Central memory CD4-positive, alpha-beta T cell (primary cell): ENCODE measurements at places on chromosomes 11 and 22.

GRCh38 chr22:31235081-31235480 is 23.0 kb downstream of the LIMK2 start:
- DNase-seq = no peak

- no peak for DNase-seq
Observed at GRCh38 chr22:44341431-44342346, 28.9 kb upstream of the SHISAL1 start.

DNA sequence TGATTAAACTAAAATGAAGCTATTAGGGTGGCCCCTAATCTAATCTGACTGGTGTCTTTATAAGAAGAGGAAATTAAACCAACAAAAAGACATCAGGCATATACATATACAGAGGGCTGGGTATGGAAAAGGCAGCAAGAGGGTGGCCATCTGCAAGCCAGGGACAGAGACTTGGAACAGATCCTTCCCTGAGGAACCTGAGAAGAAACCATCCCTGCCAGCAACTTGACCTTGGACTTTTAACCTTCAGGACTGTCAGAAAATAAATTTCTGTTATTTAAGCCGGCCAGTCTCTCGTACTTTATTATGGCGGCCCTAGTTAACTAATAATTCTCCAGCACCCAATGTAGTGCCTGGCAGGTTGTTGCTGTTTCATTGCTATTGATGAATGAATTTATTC is 361.5 kb upstream of the PDGFD start:
- DNase-seq = no peak

- DNase-seq = no peak
Observed at GRCh38 chr11:119664701-119665420, 64.1 kb downstream of the NECTIN1 start.

DNA sequence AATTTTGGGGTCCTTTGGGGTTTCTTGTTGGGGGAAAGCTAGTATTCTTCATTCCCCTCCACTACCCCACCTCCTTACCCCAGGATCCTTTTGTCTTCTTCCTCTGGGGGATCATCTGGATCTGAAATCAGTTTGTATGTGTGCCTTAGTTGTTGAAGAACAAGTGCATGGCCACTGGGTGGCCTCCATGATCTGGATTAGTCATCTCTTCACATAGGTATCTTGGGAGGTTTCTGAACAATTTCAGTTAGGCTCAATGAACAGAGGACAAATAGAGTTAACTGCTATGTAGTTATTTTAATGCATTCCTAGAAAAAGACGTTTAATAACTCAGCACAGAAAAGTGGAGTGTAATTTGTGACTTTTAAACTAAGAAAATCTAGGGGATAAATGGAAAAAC is 7.1 kb upstream of the VWA5A start:
- no peak for DNase-seq

DNA sequence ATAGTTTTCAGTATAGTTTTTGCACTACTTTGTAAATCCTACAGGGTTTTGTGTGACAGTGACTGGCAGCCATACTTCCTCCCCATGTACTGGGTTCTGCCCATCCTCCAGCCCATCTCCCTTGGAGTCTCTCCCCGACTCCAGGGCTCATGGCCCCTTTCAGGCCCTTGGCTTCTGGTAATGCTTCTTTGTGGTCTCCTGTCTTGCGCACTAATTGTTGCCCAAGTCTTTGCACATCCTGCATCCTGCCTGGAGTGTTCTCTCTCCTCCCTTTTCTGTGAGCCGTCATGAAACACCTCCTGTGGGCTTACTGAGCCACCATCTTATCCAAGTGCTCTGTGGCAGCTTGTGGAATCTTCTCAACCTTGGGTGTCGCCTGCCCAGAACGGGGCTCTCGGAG is 11.4 kb upstream of the KCNQ1OT1 start:
- DNase-seq = no peak

GRCh38 chr11:12585861-12586260 is 88.4 kb upstream of the TEAD1 start:
- DNase-seq = no peak

DNA sequence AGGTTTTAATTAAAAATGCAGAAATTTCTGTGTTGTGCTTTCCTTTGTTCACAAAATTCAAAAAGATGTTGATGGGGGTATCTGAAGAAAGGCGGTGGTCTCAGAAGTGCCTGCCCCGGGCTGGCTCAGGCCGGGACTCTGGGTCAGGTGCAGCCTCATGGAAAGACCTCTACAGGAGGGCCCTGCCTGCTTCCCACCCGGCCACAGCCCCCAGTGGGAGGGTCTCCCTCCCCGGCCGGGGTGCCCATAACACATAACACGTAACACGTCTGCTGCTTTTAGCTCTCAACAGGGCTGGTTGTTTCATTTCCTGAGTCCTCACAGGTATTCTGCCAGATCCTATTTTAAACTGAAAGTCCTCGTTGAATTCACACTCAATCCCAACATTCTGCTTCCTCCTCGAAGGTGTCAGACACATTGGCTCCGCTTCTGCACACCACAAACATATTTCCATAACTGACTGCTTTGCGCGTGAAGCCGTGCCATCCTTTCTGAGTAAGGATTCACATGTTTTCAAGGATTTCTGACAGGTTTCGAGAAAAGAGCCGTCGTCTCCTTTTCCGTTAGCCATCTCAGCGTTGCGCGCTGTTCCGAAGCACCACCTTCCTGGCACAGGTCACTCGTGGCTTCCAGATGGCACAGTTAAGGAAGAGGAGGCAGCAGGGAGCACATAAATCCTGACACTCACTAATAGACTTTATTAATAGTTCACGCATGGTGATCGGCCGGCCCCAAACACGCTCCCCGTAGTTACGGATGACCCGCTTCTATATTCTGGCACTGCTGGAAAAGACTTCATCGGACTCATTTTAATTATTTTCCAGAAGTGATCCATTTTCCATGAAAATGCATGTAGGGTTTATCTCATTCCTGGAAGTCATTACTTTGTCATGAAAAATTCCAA is 569.3 kb downstream of the BRD1 start:
- no peak for DNase-seq

GRCh38 chr22:38733724-38734381 is 21.9 kb downstream of the SUN2 start:
- DNase-seq = no peak

- DNase-seq = no peak
Observed at GRCh38 chr11:10550503-10551289, 9.7 kb upstream of the RNF141 start.

GRCh38 chr11:122226810-122227379 is 110.9 kb upstream of the BLID start:
- no peak for DNase-seq
